Regular cardiac myocyte (primary cell): ENCODE measurements at places on chromosomes 3 and 15. TPM values are rescaled to one million over a fixed set of nuclear protein-coding genes. Genes with fewer than 3 reads are reported as not detected.

The WHAMM gene
- 4.2 and 5.4 TPM in 2 replicates for total RNA-seq

The TRAT1 gene
- not detected in 2 replicates for total RNA-seq

The ATP13A5 gene
- total RNA-seq = not detected in 2 replicates

The FOXB1 gene
- not detected in 2 replicates for total RNA-seq

The HPS3 gene
- total RNA-seq = 32.6 and 76.1 TPM in 2 replicates

The RASL12 gene
- total RNA-seq = 0.19 and 1.1 TPM in 2 replicates

The DNAH1 gene
- 0.96 and 2.0 TPM in 2 replicates for total RNA-seq

The MCTP2 gene
- 0.58 and 5.6 TPM in 2 replicates for total RNA-seq

The ITIH1 gene
- 0.56 TPM in 1 of 2 replicates, not detected in the other for total RNA-seq

The TMEM108 gene
- under 0.01 and 0.58 TPM in 2 replicates for total RNA-seq

The IL20RB gene
- total RNA-seq = 0.38 and 1.1 TPM in 2 replicates

The HIGD2B gene
- total RNA-seq = not detected in 2 replicates

The SPSB4 gene
- not detected in 2 replicates for total RNA-seq

The TMEM158 gene
- 27.2 and 40.3 TPM in 2 replicates for total RNA-seq

The DNAH12 gene
- under 0.01 and 0.28 TPM in 2 replicates for total RNA-seq

The TTC23 gene
- total RNA-seq = 17.8 and 34.4 TPM in 2 replicates

The IQCF5 gene
- total RNA-seq = not detected in 2 replicates

The RARRES1 gene
- 20.1 and 111 TPM in 2 replicates for total RNA-seq

The NME9 gene
- total RNA-seq = not detected in 2 replicates

The CERS3 gene
- not detected in 2 replicates for total RNA-seq

The PPP1R14D gene
- not detected in 2 replicates for total RNA-seq
